Activated CD4-positive, alpha-beta T cell treated with anti-CD3 and anti-CD28 coated beads for 1 hour (primary cell): ENCODE measurements at places on chromosomes 5 and 9.

DNA sequence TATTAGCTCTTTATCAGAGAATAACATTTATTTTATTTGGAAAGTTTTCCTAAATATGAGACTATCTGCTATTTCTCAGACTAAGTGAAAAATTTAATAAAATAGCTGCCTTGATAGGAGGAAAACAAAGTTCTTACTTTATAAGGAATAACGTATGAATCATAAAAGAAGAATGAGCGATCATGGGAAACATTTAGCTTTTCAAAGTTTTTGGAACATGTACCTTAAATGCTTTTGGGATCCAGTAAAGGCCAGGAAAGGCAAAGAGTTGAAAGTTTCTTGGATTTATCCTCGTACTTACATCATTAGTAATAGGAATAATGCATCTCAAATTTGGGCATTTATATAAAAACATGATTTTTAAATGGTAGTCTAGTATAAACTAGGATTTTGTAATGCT is 19.4 kb downstream of the OGN start:
- no peak for DNase-seq

DNA sequence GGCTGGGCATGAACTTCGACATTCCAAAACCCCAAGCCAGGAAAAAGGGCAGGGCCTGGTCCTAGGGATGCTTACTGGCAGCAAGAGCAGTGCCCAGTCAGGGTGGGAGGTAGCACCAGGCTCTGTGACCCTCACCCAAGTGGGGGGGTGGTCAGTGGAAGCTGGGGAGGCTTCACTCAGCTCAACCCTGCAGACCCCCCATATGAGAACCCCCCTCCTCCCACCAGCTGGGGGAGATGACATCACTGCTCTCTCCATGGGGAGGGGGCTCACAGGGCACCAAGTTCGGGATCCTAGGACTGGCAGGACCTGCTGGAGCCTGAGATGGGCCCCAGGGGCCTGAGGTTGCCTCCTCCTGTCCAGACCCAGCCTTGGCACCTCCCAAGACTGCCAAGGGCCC is 4.7 kb downstream of the DNLZ start:
- DNase-seq: no peak

DNA sequence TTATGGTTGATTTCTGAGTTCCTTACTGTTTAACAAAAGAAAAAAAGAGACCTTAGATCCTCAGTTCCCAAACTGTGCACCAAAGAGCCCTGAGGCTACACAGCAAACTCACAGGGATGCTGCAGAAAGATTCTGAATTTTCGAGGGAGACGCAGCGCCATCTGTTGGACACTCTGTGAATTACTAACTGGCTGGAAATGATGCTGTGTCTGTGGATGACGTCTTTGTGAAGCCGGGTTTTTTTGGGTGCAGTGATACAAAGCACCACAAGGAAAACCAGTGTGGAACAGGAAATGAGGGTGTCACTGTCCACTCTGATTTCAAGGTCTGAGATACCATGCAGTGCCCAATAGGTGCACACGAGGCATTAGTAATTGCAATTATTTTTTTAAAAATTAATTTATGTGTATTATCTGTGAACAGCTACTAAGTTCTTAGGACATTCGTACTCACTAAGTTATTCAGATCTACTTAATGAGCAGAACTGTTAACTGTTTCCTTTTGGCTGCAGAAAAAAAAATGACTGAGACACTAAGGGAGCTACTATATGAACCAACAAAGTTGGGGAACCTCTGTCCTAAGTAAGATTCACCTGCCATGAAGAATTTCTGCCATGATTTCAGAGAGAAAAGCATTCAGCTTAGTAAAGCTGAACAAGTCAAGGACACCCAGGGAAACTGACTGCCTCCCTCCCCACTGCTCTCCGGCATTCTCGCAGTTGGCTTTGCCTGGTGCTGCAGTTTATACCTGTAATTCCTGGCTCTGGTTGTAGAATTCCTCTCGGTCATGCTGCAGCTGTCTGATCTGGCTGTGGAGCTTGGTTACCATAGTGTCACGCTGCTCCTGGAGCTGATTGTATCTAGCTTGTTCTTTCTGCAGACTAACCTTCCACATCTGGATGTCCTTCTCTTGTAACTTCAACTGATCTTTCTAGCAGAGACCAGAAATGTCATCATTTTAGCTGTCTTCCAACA is 23.4 kb downstream of the SPACA9 start:
- DNase-seq: peak; percentile 56

GRCh38 chr5:123538670-123539459 is 26.9 kb downstream of the CSNK1G3 start:
- DNase-seq: no peak

DNA sequence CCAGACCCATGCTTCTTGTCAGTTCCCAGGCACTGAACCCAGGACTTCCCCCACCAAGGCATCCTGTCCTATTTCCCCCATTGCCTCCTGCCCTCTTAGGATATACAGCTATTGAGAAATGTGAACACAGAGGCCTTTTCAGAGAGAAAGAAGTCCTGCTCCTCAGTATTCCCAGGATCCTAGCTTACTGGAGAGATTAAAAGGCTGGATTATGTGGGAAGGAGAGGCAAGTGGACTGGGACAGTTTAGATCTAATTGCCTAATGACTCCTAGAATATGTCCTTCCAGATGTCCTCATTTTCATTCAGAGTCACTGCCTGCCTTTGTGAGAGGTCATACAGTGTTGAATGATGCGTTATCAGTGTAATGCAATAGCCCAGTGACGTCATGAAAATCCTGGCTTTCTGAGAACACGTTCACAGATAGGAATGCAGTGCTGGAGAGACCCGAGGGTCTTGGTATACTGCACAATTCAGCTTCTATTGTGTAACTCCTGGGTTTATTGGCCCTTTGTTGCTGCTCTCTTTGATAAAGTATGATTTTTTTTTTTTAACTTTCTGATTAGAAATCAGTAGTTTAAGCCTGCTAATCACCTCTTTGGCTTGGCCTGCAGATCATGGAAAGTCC is 26.2 kb downstream of the WWC1 start:
- DNase-seq: no peak

- DNase-seq: no peak
Measured at GRCh38 chr5:145971108-145971507, 34.7 kb downstream of the SH3RF2 start.

DNA sequence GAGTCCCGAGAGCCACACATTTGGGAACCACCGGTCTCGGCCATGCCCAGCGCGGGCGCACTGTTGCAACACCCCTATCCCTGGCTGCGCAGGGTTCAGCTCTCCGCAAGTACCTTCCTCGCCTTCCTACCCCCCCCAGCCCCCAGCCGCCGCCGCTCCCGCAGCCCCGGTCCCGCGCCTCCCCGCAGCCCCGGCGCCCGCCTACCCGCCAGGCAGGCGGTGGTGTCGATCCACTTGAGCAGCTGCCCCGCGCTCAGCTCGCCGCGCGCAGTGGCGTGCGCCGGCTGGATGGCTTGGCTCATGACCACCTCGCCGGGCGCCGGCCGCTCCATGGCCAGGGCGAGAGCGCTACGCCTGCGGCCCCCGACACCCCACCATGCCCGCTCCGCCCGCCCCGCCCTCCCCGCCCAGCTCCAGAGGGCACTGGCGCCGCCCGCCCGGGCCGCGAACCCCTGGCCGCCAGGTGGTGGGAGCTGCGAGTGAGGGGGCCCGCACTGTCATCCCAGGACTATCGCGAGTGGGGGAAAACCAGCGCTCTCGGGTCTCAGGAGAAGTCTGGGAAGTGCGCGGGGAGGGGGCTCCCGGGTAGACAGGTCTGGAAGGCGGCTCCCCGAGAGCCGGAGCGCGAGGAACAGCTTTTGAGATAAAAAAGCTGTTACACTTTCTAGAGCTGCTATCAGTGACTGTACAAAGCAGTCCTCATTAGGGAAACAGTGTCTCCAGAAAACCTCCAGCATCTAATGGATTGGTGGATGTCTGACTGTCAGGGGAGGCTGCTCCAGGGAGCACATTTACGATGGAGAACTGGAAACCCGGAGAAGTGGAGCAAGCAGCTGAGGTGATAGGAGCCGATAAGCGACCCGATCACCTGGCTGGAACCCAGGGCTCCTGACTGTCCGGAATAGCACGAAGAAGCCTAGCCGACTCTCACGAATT is at the start of gene ACOT12:
Gene ACOT12 (minus strand): TSS at position 352 of the 936 bp plus-strand sequence. CDS start 20 bp downstream, at position 332.
- no peak for DNase-seq
